Stimulated activated CD4-positive, alpha-beta T cell treated with anti-CD3 and anti-CD28 coated beads, Interleukin-12 subunit alpha, Interleukin-12 subunit beta, amount 100 ng/mL, for 4 hours (primary cell): ENCODE measurements at places on chromosomes 2 and 18.

DNA sequence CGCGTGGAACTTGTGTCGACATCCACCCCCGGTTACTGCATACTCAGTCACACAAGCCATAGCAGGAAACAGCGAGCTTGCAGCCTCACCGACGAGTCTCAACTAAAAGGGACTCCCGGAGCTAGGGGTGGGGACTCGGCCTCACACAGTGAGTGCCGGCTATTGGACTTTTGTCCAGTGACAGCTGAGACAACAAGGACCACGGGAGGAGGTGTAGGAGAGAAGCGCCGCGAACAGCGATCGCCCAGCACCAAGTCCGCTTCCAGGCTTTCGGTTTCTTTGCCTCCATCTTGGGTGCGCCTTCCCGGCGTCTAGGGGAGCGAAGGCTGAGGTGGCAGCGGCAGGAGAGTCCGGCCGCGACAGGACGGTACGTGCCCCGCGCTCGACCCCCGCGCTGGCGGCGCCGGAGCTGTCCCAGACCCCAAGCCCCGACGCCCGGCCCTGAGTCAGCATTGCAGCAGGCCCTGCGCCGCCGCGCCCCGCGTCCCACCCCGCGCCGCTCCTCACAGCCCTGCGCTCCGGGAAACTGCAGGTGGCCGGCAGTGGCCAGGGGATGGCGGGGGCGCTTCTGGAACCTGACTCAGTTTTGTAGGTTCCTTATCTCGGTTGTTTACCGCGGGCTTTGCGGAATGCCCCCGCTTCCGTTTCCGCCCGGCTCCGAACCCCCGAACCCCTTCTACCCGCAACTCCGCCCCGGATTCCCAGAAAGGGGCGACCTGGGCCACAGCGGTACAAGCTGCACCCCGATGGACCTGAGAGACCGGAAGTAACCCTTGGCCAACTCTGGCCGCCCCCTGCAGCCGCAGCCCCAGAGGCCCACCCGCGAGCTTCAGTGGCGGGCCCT, at the start of gene CFLAR:
Gene CFLAR (plus strand): TSS at position 50 of the 844 bp plus-strand sequence. CDS start 13,702 bp downstream, outside the sequence.
- DNase-seq = peak; percentile 67

- no peak for DNase-seq
Observed at GRCh38 chr2:54604871-54605270, 118.6 kb upstream of the EML6 start.

DNA sequence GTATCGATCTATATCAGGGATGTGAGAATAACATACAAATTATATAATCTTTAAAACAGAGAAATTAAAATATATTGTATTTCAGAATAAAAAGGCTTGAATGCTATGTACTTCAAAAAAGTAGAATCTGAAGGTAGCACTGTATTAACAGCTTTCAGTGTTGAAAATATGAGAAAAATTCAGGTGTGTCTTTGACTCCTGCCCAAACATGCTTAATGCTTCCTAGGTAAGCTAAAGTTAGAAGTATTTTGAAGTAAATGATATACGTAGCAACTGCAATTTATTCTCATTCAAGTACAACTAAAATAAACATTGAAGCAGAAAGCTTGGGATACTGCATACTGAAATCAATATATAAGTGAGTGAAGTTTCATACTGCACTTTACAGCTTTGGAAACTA, 1082.0 kb upstream of the ACVR2A start:
- DNase-seq = no peak

DNA sequence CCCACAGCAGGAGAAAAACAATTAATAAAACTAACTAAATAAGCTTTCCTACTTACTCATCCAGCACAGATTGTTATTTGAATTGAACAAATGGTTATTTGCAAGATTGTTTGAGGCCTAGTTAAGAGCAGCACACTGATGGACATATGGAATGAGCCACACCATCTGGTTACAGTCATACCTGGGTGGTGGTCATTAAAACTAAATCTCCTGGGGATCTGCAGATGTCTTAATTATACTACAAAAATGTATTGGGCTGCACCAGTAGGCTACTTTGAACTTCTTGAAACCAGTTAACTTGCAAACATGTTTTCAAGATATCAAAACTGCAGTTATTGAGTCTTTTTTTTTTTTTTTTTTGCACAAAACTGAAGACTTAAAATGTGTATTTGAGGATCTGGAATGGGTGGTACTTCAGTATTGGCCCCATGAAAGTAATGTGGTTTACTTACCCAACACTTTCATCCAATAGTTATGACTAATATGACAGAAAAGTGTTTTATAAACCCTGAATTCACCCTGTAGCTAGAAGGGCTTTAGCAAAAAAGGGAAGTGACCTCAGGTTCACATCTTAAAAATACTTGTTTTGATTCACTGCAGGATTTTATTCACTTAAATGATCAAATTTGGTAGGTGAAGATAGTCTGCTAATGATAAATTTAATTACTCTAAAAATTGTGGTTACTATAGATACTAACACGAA, 10.8 kb downstream of the AGFG1 start:
- no peak for DNase-seq

GRCh38 chr18:66553824-66554223, 50.1 kb downstream of the CDH19 start:
- no peak for DNase-seq

- peak; percentile 31 for DNase-seq
Observed at GRCh38 chr2:233267516-233268245, 16.2 kb downstream of the ATG16L1 start.

DNA sequence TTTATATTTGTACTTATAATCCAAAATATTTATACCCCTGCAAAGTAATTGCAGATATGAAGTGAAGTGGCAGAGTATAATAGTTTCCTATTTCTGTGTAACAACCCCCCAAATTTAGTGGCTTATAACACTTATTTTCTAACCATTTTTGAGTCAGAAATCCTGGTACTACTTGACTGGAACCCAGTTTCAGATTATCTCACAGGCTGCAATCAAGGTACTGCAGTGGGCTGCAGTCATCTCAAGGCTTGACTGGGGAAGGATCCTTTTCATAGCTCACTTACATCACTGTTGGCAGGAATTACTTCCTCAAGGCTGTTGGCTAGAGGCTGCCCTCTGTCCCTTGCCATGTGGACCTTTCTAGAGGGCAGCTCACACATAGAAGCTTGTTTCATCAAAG, 558.2 kb upstream of the PKDCC start:
- no peak for DNase-seq

DNA sequence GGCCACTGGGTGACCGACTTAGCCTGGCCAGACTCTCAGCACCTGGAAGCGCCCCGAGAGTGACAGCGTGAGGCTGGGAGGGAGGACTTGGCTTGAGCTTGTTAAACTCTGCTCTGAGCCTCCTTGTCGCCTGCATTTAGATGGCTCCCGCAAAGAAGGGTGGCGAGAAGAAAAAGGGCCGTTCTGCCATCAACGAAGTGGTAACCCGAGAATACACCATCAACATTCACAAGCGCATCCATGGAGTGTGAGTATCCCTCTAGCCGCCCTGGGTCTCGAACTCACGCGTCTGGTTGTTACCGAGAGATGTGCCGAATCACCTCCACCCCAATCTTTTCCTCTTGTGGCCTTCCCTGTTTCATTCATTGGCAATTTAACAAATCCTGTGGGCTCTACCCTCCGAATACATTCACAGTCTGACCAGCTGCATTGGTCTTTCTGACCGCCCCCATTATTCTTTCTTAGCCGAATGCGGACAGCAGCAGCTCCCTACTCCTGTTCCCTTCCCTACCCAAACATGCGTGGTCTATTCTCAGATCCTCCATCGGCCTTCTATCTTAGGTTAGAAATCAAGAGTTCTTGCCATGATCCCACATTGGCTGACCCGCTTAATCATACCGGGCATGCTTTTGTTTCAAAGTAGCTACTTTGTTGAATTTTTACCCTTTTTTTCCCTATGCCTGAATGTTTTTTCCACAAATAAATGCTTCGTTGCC, 631 bp downstream of the RPL31 start:
- DNase-seq = no peak
